ENCODE measurements at places on chromosomes 6 and 20. TPM values are rescaled to one million over a fixed set of nuclear protein-coding genes. Genes with fewer than 3 reads are reported as not detected.

OR2B6 gene
- not detected for total RNA-seq

PHACTR1 gene
- total RNA-seq: not detected

LAMA2 gene
- 0.48 TPM for total RNA-seq

SLC22A16 gene
- total RNA-seq: not detected

SPDEF gene
- total RNA-seq: 2.5 TPM

MTHFD1L gene
- total RNA-seq: 40.5 TPM

EYS gene
- total RNA-seq: 0.06 TPM

ZNF831 gene
- not detected for total RNA-seq

PLAGL2 gene
- 22.5 TPM for total RNA-seq

TSPO2 gene
- not detected for total RNA-seq

MRPL18 gene
- 102 TPM for total RNA-seq

ERVFRD-1 gene
- not detected for total RNA-seq
